ENCODE measurements at places on chromosomes 4 and X. TPM values are rescaled to one million over a fixed set of nuclear protein-coding genes. Genes with fewer than 3 reads are reported as not detected.

GRCh38 chr4:120314969-120315368 lies 248.3 kb upstream of the MAD2L1 start:
- DNase-seq: no peak

DNA sequence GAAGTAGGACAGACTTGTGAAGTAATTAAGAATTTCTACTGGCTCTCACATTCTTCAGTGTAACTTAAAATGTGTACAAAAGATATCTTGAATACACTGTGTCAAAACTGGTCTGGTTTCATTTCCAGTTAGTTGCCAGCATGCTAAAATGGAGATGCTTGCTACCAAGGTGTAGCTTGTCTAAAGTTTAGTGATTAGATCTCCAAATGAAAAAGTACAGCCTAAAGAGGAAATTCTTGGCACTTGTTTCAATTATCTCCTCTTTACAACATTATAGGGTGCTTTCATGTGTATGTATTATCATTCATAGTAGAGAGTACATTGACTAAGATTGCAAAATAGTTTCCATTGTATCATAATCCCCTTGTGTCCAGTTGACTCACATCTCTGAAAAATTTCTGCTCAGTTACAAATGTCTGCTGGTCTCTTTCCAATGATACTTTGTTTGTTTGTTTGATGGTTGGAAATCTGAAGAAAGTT lies 97.3 kb upstream of the SPRY1 start:
- DNase-seq: no peak

The F8A3 gene
- not detected for total RNA-seq

DNA sequence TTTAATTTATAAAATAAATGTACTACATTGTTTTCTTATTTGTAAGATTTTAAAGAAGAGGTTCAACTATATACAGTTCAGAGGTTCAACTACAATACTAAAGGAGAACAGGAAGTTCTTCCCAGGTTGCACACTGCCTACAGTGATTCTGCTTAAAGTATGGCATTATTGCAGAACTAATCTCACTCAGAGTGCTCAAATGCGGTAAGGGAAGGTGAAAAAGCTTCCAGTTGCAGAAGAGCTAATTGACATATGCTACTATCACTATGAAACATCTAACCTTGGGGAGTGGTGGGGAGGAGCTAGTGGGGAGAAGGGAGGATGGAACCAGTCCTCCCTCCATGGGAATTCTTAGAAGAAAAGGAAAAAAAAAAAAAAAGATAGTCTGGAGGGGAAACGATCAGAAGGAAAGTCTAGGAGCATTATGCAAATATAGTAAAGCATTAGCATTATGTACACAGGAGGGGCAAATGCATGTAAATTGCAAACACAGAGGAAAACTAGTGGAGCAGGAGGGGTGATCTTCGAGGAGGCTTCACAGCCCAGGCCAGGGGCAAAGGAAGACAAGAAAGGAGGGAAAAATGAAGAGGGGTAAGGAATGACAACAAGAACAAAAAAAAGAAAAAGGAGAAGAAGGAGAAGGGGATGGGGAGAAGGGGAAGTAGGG lies 32.0 kb upstream of the MMAA start:
- DNase-seq: no peak

- DNase-seq: no peak
These were observed 160.7 kb upstream of the PCDH7 start for GRCh38 chr4:30559481-30559880.

The YIPF7 gene
- not detected for total RNA-seq

The EMCN gene
- not detected for total RNA-seq

The SGMS2 gene
- total RNA-seq: 77.2 TPM
